T-helper 2 cell (primary cell): ENCODE measurements at places on chromosomes 3 and 15.

DNA sequence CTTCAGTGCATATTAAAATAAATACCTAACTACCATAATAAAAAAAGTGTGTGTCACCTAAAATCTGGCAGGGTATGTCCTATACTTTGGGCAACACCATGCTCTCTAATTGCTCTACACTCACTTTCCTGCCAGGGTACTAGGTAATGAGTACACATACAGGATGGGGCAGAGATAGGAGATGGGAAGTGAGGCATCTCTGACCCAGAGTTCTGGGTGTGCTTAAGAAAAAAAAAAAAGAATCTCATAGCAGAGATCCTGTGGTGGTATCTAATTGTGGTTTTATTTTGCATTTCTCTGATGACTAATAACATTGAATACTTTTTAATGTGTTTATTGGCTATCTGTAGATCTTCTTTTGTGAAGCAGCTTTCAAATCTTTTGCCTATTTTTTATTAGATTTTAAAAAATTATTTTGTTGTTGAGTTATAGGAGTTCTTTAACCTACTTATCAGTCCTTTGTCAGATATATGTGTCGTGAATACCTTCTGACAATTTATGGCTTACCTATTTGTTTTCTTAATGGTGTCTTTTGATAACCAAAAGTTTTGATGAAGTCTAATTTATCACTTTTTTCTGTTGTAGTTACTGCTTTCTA lies 48.0 kb downstream of the EEFSEC start:
- DNase-seq: no peak

DNA sequence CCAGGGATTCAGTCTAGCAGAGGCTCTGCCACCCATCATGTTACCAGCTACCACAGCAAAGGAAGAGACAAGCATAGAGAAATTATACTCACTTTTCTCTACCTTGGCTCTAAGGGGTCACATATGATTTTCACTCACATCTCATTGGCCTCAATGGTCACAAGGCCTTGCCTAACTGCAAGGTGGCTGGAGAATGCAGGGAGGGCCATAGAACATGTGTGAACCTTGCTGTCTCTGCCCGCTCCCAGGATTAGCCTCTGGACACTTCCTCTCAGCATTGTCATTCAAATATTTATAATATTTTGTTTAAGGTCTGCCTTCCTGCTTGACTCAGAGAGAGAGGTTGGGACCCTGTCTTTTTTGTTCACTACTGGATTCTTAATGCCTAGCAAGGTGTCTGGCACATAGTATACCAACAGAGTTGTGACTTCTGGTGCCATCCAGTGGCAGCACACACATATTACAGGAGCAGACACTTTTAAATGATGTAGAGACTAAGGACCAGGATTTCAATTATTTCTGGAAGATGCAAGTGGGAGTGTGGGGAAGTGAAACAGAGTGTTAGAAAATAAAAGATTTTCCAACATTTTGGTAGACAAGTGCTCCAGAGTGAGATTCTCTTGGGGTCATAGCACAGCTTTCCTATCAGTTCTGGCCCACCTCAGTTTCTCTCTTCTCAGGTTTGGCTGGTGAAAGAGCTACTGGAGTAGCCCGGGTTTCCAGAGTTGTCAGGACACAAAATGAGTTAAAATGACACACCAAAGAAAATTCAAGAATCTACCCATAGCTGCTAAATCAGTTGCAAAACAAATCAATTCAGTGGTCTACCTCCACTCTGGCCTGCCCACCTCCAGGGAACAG lies 119.0 kb upstream of the RASGRP1 start:
- DNase-seq: peak; percentile 87

GRCh38 chr3:169562988-169563774 lies 100.3 kb downstream of the MECOM start:
- no peak for DNase-seq

- no peak for DNase-seq
Measured at GRCh38 chr3:45960289-45960688, 17.0 kb downstream of the CXCR6 start.

- DNase-seq: no peak
Measured at GRCh38 chr3:145882436-145882835, 278.5 kb downstream of the PLOD2 start.

DNA sequence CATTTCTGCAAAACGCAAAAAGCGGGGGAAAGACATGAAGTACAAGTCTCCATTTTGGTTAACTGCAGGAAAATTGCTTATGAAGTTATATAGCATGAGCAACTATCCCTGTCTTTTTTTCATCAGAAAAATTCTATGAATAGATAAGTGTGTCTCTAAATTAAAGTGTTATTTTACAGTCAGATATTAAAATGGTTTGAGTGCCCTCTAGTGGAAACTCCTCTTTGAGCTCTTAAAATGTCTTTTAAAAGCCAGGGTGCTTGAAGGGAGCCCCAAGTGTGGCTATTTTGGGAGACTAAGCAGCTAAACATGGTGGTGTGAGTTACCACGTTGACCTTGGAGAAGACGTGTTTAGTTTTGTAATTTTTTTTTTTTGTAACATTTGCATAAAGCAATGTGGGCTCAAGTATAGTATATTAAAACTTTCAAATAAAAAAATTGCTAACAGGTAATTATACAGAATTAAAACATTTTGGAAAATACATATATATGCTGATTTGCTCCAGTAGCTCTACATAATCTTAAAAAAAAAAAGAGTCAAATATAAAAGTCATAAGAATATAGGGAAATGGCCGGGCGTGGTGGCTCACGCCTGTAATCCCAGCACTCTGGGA lies 77.2 kb downstream of the PPP2R3A start:
- no peak for DNase-seq

DNA sequence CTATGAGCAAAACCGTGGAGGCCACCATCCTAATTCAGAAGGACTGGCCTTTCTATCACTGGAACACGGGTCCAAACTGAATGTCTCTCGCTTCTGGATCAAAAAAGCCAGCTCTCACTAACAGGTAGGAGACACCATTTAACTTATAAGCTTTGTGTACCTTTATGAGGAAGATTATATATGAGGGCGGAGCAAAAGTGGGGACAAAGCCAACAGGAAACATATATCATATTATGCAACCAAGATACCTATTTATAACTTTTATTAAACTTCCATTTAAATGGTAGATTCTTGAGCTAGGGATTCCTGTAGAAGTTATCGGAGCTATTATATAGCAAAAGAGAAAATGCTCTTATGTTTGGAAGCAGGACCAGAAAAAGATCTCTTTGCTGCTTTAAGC lies 78.4 kb downstream of the IGF2BP2 start:
- DNase-seq: no peak

DNA sequence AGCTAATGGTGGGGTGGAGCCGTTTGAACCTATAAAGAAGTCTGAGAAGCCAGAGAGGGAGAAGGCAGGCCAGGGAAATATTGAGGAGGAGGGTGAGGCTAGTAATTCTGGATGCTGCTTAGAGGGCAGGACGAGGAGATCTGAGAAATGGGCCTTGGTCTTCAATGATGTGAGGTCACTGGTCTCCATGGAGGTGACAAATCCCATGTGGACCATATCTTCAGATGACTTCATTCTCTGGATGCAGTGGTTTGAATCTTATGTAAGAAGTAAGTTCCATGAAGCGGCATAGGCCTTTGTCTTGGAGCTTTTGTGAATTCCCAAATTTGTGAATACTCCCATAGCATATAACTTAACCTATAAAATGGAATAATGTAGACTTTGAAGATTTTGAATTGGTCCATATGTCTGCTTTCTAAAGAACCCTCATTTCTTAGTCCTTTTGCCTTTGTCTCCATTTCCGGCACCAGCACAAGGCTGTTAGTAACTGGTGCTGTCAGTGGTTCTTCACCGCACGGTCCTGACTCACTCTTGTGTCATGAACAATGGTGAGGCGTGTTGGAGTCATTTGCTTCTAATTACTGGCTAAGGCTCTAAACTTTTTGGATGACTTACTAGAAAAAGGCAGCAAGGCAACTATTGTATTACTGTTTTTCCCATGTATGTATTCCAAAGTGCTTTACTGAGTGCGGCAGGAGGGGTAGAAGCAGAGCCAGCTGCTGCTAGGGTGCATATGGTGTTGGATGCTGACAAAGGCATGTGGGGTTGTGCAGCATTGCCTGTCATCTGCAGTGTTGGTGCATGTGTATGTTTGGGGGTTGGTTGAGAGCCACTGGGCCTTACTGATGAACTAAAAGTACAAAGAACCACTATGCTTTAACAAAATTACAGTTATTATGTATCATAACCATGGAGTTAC lies 279.3 kb upstream of the C2CD4B start:
- DNase-seq: no peak

DNA sequence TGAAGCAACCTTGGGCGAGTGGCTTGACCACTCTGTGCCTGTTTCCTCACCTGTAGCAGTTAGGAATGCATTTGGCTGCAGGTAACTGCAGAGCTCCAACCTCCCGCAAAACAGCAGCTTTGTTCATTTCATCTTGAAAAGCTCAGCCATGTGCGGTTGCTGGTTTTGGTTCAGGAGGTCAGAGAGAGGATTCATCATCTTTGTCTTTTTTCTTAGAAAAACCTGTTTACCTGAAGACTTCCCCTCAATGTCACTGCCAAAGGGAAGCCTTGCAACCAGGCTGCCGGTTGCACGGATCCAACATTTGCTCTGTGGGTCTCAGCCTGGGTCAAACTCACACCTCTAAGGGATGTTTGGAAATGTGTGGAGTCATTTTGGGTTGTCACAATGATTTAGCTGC lies 16.4 kb upstream of the FURIN start:
- no peak for DNase-seq
